ENCODE measurements at places on chromosomes 6 and 20.

- DNase-seq = no peak
Measured at GRCh38 chr20:38004416-38004815, 28.8 kb downstream of the TTI1 start.

DNA sequence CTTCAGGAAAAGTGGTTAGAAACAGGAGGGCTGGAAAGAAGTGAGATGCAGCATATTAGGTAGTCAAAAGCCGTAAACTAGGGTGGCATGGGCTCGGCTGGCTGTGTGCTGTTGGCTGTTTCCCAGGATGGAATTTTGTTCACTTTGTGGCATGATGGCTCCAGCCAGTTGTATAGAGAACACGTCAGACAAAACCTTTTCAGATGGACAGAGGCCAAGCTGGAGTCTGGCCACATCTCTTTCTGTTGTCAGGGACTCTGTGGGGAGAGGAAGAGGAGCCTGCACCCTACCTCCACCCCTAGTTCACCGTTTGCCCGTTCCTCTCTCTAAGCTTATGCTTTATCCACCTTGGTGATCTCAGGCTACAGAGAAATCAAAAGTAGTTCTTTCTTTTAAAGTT, 22.0 kb downstream of the C6orf89 start:
- peak; percentile 83 for DNase-seq

DNA sequence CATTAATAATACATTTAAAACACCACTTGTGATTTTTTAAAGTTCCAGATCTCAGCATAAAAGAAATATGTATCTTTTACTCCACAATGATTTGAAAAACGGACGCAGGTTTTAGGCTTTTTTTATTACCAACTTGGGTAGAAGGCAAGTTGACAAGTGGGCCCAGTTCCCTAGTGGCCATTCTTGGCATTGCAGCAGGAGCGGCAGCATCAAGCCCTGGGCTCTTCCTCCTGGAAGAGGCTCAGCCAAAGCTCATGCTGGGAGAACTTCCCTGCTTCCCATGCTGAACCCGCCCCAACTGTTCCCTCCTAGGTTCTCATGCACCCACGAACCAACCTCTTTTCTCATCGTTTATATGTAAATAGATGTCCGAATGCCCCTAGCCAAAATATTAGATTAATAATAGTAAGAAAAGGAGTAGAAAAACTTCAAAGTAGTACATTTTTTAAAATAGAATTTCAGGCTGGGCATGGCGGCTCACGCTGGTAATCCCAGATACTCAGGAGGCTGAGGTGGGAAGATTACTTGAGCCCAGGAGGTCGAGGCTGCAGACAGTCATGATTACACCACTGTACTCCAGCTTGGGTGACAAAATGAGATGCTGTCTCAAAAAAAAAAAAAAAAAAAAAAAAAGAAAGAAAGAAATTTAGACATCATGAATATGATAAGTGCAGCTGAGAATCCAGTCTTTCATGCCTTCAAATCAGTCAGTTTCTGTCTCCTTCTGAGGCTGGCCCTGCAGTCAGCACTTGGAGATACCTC, 18.2 kb upstream of the MYB start:
- DNase-seq = peak; percentile 32

GRCh38 chr20:10832141-10832540, 158.3 kb upstream of the JAG1 start:
- no peak for DNase-seq

- no peak for DNase-seq
Measured at GRCh38 chr6:166471797-166472260, 89.1 kb upstream of the MPC1 start.

- no peak for DNase-seq
Measured at GRCh38 chr20:45997187-45997586, 11.5 kb upstream of the MMP9 start.

DNA sequence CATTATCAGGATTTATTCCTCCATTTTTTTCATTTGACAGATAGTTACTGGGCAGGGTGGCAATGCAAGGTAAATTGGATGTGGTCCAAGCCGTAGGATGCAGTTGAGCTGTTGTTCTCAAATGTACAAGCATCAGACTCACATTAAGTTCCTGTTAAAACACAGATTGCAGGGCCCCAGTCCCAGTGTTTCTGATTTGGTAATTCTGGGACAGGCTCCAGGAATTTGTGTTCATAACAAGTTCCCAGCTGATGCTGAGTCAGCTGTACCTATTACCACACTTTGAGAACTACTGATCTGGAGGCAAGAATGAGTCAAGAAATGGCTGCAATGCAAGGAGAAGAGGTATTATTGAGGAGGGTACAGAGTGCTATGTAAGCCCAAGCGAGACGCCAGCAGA, 11.7 kb downstream of the TMEM244 start:
- DNase-seq = peak; percentile 71

DNA sequence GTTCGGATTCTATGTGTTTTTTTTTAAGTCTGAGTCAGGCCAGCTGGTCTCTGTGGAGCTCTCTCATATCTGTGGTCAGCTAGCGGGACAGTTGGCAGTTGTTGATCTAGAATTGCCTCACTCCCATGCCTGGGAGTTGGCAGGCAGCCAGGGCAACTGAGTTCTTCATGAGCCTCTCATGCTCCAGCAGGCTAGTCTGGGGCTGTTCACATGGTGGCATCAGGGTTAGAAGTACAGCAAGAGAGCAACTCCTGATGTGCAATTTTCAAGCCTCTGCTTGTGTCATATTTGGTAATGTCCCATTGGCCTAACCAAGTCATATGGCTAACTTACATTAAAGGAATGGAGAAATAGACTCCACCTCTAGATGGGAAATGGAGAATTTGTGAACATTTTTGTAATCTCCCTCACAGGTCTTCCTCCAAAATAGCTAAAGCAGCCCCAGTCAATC, 6.7 kb upstream of the IFT52 start:
- peak; percentile 96 for DNase-seq

DNA sequence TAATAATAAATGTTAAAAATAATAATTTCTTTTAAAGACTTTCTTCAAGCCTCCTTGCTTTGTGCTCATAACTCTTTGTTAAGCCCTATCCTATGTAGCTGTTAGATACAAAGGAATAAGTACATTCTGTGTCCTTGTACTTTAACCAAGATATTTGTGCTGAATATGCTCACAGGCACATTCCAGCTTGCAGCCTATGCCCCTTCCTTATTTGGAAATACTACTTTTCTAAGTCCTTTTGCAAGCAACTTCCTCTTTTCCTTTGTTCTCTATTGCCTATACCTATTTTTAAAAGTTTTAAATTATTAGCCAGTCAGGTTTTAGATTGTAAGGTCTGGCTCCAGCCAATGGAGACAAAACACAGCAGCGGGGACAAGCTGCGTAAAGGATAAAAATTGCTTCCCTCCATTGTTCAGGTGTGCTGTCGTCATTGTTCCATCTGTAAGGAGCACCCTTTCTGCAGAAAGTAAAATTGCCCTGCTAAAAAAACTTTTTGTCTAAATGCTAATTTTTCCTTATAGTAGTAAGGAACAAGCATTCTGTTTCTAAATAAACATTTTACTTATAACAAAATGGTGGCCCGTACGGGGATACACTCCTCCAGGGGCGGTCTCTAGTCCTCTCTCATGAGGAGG, 80.2 kb downstream of the SYTL3 start:
- no peak for DNase-seq

DNA sequence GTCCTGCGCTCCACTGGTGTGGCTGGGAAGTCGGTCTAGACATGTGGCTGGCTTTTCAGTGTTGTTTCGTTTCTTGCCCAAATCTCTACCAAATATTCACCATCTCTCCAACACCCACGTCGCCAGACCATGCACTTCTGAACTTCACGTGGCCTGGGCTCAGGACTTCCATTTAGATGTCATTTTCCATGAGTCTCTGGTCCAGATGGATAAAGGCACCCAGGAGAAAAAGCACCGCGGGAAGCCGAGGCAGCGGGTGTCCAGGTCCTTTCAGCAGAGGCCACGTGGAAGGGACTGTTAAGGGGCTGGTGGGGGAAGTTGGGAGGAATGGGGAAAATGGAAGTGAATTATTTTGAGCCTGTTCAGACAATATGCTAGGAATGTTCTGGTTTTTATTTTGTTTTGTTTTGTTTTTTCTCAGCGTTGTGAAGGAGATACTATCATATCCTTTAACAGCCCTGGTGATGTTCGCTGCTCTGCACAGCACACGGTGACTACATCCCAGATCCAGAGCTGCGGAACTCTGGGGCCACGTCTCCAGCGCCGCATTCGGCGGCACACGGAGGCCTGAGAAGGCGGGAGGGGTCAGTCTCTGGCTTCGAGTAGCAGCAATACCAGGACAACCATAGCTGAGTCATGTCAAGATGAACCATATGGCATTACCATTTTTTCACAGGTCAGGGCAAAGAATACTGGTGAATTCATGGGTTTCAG, 230.3 kb downstream of the THBS2 start:
- no peak for DNase-seq

GRCh38 chr6:20148433-20148832, 63.8 kb downstream of the MBOAT1 start:
- DNase-seq = no peak

- DNase-seq = no peak
Measured at GRCh38 chr6:15255909-15256395, 10.1 kb downstream of the JARID2 start.

DNA sequence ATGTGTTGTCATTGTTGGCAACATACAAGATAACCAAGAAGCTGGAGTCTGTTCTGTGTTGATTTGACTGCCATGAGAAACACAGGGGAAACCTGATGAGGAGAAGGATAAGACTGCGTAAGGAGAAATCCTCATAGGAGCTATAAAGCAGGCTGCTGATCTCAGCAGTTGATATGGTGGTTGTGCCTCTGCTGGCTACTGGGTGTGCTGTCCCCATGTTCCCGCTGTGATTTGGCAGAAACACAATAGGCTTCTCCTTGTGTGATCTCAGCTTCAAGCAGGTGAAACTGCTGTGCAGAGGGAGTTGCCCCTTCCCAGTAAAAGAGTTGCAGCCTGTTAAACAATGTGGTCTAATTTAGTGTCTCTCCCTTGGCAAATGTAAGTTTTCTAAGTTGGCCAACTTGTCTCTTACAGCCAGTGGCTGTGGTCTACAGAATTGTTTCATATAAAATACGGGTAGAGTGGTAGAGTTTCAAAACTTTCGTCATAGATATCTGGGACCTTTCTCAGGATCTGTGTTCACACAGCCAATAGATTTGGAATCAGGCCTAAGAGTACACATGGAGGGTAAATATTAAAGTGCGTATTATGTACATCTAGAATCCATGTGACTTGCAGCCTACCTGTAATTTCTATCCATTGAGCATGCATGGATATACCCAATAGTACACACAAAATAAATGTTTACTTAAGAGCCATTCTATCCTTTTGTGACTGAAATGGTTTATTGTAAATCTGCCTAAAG, 78.4 kb downstream of the RNF144B start:
- DNase-seq = no peak

- peak; percentile 94 for DNase-seq
Measured at GRCh38 chr6:25173951-25174474, 105.2 kb upstream of the CARMIL1 start.

GRCh38 chr6:130070792-130071191, 52.4 kb downstream of the L3MBTL3 start:
- no peak for DNase-seq

- DNase-seq = peak; percentile 19
Measured at GRCh38 chr6:75376347-75377024, 91.9 kb upstream of the TMEM30A start.

DNA sequence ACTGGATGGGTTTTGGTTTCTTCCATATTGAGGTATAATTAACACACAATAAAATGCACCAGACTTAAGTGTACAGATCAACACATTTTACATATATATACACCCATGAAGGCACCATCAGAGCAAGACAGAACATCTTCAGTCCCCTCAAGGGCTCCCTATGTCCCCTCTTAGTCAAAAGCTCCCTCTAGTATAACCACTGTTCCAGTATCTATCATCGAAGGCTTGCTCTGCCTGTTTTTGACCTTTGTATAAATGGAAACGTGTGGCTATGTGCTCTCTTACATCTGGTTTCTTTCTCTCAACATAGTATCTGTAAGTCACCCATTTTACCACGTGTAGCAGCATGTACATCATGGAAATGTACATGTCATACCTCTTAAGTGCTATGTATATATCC, 66.5 kb downstream of the BANF2 start:
- no peak for DNase-seq

GRCh38 chr6:128870746-128871145, 12.2 kb upstream of the LAMA2 start:
- no peak for DNase-seq

DNA sequence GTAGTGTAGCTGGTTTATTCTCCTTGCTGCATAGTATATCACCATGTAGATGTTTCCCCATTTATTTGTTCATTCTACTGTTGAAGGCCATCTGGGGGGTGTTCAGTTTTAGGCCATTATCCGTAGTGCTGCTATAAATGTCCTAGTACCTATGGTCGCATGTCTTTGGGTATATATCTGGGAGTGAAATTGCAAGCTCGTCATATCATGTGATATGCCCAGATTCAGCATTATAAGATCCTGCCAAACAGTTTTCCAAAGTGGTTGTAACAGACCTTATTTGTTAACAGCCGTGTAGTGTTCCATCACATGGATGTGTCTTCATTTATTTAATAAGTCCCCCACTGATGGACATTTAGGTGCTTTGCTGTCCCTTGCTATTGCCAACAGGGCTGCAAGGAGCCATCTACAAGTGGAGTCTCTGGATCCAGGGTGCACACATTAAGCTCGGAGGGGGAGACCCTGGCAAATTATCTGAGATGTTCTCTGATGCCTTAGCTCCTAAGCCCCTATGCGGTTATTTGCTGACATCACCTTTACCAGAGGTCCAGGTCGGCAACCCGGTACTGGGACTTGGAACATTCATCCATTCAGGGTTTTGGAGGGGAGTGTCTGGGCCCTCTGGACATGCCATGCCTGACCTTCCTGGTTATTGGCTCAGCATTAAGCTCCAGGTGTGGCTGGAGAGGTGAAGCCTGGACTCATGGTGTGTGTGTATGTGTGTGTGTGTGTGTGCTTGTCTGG, 16.9 kb downstream of the LBP start:
- DNase-seq = no peak

DNA sequence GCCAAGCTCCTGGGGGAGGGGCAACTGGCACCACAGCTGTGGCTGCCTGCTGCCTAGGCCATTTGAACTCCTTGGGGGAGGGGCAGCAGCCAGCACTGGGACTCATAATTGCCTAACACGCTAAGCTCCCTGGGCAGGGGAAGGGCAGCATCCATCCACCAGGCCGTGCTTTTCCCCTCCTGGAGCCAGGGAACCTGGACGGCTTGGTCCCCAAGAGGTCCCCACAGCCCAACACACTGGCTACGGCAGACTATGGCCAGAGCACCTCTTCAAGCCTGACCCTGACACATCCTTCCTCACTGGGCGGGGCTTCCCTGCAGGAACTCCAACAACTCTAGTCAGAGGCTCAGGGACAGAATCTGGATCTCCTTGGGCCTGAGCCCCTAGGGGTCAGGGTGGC, 269.4 kb downstream of the RNF144B start:
- no peak for DNase-seq

GRCh38 chr20:10641467-10641866, 32.3 kb downstream of the JAG1 start:
- DNase-seq = no peak

DNA sequence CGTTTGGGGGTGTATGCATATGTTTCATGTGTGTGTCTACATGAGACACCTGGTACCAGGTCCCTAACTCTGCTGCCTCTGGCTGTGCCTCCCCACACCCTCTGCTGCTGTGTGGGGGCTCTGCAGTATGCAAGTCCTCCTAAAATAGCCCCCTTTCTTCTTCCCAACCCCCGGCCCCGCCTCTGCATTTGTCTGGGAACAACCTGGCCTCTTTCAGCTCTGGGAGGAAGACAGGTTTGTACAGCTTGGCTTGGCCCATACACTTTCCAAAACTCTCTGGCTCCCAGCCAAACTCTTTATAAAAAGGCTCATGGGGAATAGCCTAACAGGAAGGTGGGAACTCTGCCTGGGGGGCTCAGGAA, 27.1 kb upstream of the EMILIN3 start:
- DNase-seq = no peak
